Fibroblast of lung (primary cell): ENCODE measurements at places on chromosomes 5 and 9. TPM values are rescaled to one million over a fixed set of nuclear protein-coding genes. Genes with fewer than 3 reads are reported as not detected.
A peak's percentile ranks its signal among the peaks of the same experiment; 100 is the strongest.

The FAM78A gene
- 0.33 and 0.51 TPM in 2 replicates for total RNA-seq

DNA sequence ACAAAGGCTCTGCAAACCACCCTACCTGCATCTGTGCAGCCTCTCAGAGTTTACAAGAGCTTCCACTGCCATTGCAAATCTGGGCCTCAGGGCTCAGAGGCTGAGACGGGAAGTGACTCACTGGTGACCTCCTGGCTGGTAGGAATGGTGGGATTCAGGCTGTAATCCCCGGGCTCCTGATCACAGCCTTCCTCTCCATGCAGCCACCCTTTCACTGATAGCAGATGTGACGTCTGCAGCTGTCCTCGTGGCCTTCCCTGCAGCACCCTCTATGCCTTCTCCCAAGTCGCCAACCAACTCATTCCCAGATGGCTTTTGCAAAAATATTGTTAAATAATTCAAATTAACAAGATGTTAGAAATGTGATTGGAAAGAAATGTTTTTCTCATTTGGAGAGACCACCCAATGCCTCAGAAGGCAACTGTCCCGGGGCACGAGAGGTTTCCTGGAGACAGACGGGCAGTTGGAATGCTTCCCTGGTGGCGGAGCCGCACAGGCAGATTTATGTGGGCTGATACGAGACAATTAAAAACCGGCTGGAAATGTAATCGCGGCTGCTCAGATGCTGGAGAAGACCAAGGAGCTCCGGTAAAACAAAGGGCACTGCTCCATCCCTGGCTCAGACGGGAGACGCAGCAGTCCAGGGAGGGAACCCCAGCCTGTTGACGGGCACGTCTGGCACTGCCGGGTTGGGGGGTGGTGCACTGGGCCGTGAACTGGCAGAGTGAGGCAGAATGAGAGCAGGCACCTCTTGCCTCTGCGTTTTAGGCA lies 34.4 kb upstream of the SLC25A51 start:
- no peaks in the 10 kb centered on the region for H3K27me3 ChIP-seq
- H3K4me3 ChIP-seq, result no peak overlapping the region
- peak; percentile 86 for DNase-seq
- no peaks in the 10 kb centered on the region for H3K36me3 ChIP-seq
- peaks cover 34% of the 10 kb centered on the region for H3K4me1 ChIP-seq
- H3K27ac ChIP-seq, result peak overlapping the region; percentile 79

The RNF208 gene
- total RNA-seq, result 0.26 and 0.33 TPM in 2 replicates

The RETREG1 gene
- 0.51 and 0.99 TPM in 2 replicates for total RNA-seq

The LSM11 gene
- total RNA-seq, result 2.1 and 3.1 TPM in 2 replicates

DNA sequence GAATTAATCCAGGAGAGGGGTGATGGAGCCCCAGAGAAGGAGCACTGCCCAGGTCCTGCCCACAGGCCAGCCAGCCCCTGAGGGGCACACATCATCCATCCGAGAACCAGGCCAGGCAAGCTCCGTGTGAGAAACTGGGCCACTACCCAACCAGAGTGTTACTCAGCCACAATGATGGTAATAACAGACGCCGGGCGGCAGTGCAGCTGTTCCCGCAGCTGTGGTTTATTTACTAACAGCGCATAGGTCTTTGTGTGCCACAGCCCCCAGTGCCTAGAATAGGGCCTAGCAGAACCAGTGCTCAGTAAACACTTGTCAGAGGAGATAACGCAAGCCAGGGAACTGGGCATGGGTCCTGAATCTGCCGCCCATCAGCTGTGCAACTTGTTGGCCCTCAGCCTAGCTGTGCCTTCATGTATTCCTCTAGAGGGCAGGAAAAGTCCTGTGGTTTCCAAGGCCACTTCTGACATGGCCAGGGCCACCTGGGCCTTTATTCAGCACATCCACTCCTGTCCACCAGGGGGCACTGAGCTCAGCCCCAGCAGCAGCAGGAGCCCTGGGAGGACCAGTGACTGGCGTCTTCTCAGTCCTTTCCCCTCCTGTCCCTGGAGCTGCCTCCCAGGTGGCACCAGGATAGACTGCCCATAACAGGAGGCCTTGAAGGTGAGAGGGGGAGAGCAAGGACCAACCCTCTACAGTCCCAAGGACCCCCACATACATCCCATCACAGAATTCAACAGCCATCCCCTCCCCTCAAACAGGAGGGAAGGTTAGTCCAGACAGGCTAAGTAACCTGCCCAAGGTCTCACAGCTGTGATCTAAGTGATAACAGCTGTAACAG lies 2.1 kb downstream of the MXD3 start:
- H3K36me3 ChIP-seq, result peaks cover 23% of the 10 kb centered on the region
- peak overlapping the region; percentile 17 for H3K27ac ChIP-seq
- H3K4me1 ChIP-seq, result peaks cover 17% of the 10 kb centered on the region
- H3K27me3 ChIP-seq, result no peaks in the 10 kb centered on the region

The HACD4 gene
- 12.3 and 24.9 TPM in 2 replicates for total RNA-seq

DNA sequence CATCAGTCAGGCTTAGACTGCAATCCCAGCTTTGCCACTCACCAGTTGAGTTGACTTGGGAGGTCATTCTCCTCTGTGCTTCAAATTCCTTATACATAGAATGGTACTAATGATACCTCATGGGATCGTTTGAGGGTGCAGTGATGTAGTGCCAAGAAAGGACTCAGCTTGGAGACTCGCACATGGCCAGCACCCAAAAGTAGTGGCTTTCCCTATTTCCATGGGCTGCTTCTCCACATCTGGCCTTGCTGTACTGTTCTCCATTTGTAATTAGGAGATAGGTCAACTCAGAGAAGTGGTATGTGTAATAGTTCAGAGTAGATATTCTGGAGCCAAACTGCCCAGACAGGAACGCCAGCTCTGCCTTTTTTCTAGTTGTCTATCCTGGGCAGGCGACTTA lies 5.5 kb downstream of the CCL19 start:
- no peaks in the 10 kb centered on the region for H3K4me1 ChIP-seq
- no peak for DNase-seq
- no peaks in the 10 kb centered on the region for H3K27me3 ChIP-seq
- no peak overlapping the region for H3K27ac ChIP-seq
- H3K4me3 ChIP-seq, result no peak overlapping the region

GRCh38 chr5:19795218-19795617 lies 192.8 kb downstream of the CDH18 start:
- H3K4me1 ChIP-seq, result no peaks in the 10 kb centered on the region
- no peaks in the 10 kb centered on the region for H3K36me3 ChIP-seq
- DNase-seq, result peak; percentile 26
- no peak overlapping the region for H3K27ac ChIP-seq

DNA sequence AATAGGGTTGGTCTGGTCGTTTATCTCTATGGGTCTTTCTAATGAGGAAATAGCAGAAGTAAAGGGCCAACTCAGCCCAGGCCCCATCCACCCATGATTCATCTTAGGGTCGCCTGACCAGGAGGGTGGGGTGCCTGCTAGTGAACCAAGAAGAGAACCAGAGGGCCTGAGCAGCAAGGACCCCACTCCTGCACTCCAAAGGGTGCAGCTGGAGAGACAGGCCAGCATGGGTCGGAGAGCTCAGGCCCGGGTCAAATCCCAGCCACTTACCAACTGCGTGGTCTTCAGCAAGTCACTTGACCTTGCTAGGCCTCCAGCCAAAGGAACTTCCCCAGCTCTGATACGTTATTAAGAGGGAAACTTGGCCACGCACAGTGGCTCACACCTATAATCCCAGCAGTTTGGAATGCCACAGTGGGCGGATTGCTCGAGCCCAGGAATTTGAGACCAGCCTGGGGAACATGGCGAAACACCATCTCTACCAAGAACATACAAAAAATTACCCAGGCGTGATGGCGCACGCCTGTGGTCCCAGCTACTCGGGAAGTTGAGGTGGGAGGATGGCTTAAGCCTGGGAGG lies 4.3 kb downstream of the BBLN start:
- H3K4me1 ChIP-seq, result no peaks in the 10 kb centered on the region
- H3K27ac ChIP-seq, result no peak overlapping the region
- H3K36me3 ChIP-seq, result peaks cover 20% of the 10 kb centered on the region
- DNase-seq, result no peak
- H3K27me3 ChIP-seq, result no peaks in the 10 kb centered on the region
- H3K4me3 ChIP-seq, result no peak overlapping the region

DNA sequence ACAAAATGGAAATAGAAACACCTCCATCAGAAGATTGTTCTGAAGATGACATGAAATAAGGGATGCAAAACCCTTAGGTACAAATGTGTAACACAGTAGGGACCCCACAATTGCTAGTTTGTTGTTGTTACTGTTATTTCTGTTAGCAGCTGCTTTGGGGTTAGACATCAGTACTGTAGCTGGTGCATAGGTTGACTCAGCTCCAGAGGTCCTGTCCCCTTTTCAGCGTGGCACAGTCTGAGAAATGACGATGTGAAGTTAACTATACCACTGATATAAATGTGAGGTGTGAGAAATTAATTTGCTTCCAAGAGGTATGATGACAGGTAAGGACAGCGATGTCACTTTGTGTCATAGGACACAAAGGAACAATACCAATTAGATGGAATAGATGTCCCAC lies 384.6 kb upstream of the KLF4 start:
- DNase-seq, result no peak
- H3K4me3 ChIP-seq, result no peak overlapping the region
- no peak overlapping the region for H3K27ac ChIP-seq
- no peaks in the 10 kb centered on the region for H3K36me3 ChIP-seq
- no peaks in the 10 kb centered on the region for H3K4me1 ChIP-seq
- no peaks in the 10 kb centered on the region for H3K27me3 ChIP-seq

- H3K27me3 ChIP-seq, result no peaks in the 10 kb centered on the region
- H3K36me3 ChIP-seq, result no peaks in the 10 kb centered on the region
- no peak overlapping the region for H3K4me3 ChIP-seq
- no peaks in the 10 kb centered on the region for H3K4me1 ChIP-seq
- DNase-seq, result no peak
- H3K27ac ChIP-seq, result no peak overlapping the region
Measured at GRCh38 chr5:180463916-180464602, 30.1 kb upstream of the CNOT6 start.

DNA sequence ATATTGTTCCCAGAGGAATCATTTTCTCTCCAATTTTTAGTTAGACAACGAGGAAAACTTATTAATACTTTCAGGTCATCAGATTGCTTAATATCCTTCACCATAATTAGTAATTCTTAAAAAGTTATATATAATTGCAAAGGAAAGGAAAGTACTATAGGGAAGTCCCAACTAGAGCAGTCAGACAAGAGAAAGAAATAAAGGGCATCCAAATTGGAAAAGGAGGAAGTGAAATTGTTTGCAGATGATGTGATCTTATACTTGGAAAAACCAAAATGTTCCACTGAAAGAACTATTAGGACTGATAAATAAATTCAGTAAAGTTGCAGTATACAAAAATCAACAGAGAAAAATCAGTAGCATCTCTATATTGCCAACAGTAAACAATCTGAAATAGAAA lies 223.5 kb upstream of the MEF2C start:
- H3K36me3 ChIP-seq, result no peaks in the 10 kb centered on the region
- H3K27ac ChIP-seq, result no peak overlapping the region
- H3K4me3 ChIP-seq, result no peak overlapping the region
- no peak for DNase-seq
- no peaks in the 10 kb centered on the region for H3K27me3 ChIP-seq

The BHMT gene
- 0.17 TPM in 1 of 2 replicates, not detected in the other for total RNA-seq

GRCh38 chr9:70006306-70006705 lies 37.3 kb upstream of the MAMDC2 start:
- H3K27me3 ChIP-seq, result no peaks in the 10 kb centered on the region
- no peak overlapping the region for H3K4me3 ChIP-seq
- H3K27ac ChIP-seq, result peak overlapping the region; percentile 35
- H3K36me3 ChIP-seq, result no peaks in the 10 kb centered on the region
- peaks cover 13% of the 10 kb centered on the region for H3K4me1 ChIP-seq
- DNase-seq, result peak; percentile 57

GRCh38 chr5:95252801-95253200 lies 32.1 kb downstream of the MCTP1 start:
- H3K36me3 ChIP-seq, result no peaks in the 10 kb centered on the region
- H3K4me3 ChIP-seq, result no peak overlapping the region
- H3K4me1 ChIP-seq, result no peaks in the 10 kb centered on the region
